Naive B cell (primary cell): ENCODE measurements at places on chromosomes 2 and 18.

DNA sequence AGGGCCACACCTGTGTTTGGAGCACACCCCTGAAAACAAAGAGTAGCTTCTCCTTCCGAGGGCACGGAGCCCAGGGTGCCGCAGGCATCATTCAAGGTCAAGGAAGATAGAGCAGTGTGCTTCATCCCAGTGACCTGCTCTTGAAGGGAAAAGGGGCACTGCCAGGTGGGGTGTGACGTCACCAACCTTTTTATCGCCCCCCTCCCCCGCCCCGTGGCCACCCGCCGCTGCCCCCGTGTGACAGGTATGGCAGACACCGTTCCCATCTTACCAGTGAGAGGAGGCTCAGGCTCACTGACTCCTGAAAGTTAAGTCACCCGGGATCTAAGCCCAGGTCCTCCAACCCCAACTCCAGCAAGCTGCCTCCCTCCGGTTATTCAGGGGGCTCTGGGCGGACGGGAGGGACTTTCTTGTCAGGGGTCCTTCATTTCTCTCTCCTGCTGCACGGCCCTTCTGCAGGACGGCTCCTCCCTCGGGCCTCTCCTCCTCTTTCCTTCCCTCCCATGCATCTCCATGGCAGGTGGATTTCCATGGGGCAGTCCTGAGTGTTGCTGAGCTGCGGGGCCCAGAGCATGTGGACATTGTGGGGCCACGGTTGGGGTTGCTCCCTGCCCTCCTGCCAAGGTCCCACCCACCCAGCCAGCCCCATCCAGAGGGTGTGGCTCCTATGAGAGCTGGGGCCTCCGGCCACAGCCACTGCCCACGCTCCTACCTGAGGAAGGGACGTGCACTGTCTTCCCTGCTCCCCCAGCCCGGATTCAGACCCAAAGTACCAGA lies 114.1 kb upstream of the HDAC4 start:
- DNase-seq: no peak

DNA sequence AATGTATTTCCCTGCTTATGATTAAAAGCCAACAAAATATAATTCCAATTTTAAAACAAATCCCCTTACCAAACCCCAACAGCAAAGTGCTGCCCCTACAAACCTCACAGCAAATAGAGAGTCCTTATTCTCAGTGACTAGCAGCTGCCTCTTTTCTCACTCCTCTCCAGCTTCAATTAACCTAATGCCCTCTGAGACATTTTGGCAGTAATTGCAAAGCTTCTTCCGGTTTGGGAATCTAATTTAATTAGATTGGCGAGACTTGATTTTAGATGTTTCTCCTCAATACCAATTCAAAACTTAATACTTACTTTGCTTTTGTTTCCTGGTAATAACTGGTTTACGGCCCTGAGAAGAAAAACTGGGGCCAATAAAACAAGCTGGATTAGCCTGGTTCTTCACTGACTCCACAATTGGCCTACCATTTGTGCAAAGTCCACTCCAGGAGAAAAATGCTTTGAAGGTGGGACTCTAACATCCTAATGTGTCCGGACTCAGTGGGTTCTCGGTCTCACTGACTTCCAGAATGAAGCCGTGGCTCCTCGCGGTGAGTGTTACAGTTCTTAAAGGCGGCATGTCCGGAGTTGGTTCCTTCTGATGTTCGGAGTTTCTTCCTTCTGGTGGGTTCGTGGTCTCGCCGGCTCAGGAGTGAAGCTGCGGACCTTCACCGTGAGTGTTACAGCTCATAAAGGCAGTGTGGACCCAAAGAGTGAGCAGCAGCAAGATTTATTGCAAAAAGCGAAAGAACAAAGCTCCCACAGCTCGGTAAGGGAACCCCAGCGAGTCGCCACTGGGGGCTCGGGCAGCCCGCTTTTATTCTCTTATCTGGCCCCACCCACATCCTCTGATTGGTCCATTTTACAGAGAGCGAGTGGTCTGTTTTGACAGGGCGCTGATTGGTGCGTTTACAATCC lies 52.8 kb downstream of the SLC35F5 start:
- DNase-seq: no peak

DNA sequence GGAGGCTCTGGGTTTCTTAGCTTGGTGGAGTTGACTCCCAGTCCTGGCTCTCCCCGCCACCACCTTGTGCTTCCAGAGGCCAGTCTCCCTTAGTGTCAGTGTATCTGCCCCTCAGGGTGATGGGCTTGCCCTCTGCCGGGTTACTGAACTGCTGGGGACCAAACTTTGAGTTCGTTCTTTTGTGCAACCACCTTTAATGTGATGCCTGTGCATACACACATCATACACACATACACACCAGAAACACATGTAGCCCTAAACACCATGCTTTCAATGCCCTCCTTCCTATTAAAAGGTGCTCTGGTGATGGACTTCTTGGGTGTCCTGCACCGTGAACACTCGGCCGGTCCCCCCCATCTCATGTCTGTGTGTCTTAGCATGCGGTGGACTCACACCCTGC lies 315.1 kb upstream of the EPAS1 start:
- no peak for DNase-seq

- DNase-seq: no peak
Observed at GRCh38 chr2:213544940-213545339, 260.7 kb downstream of the SPAG16 start.

DNA sequence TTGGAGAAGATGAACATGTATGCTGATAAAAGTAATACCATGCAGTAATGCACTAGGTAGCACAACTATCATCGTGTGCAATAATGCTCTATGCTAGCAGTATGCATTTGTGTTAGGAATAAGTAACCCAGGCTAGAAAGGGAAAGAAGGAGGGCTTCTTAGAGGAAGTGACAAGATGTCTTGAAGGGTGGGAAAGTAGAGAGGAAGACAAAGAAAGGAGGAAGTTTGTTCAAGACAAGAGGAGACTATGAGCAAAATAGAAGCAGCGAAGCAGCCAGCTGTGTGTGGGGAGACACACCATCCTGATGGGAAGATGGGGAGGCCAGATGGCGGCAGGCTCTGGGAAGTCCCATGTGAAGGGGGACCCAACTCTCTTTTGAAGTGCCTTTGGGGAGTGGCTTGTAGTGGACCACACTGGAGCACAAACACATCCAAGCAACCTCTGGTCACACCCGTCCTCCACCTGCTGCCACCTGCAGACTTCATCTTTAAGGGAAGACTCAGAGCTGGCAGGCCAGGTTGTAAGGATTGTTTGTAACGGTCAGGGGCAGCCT lies 39.9 kb upstream of the INHBB start:
- DNase-seq: no peak

GRCh38 chr2:1893856-1894255 lies 149.5 kb upstream of the PXDN start:
- DNase-seq: no peak

DNA sequence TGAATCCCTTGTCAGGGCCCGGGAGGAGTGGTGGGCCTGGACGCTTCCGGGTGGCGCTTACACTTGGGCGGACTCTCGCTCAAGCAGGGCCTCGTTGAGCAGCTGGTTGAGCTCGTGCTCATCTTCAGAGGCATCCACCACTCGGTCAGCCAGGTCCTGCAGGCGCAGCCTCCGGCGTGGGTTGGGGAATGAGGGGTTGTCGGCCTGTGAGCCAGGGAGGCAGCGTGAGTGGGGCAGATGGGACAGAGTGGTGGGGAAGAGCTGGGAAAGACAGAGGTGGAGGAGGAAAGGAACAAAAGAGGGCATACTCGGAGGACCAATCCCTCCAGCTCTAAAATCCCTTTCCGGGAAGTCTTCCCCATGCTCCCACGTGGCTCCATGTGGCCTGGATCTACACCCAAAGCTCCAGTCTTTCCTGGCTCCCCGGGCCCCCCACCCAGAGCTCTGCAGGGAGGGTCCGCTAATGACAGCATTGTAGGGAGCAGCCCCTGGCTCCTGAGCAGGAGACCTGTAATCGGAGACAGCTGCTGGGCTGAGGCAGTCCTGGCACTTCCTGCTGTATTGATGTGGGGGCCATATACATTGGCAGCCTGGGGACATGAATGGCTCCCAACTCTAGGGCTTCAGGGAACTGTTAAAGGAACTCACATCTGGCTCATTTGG lies 41.6 kb downstream of the CENPO start:
- DNase-seq: no peak

DNA sequence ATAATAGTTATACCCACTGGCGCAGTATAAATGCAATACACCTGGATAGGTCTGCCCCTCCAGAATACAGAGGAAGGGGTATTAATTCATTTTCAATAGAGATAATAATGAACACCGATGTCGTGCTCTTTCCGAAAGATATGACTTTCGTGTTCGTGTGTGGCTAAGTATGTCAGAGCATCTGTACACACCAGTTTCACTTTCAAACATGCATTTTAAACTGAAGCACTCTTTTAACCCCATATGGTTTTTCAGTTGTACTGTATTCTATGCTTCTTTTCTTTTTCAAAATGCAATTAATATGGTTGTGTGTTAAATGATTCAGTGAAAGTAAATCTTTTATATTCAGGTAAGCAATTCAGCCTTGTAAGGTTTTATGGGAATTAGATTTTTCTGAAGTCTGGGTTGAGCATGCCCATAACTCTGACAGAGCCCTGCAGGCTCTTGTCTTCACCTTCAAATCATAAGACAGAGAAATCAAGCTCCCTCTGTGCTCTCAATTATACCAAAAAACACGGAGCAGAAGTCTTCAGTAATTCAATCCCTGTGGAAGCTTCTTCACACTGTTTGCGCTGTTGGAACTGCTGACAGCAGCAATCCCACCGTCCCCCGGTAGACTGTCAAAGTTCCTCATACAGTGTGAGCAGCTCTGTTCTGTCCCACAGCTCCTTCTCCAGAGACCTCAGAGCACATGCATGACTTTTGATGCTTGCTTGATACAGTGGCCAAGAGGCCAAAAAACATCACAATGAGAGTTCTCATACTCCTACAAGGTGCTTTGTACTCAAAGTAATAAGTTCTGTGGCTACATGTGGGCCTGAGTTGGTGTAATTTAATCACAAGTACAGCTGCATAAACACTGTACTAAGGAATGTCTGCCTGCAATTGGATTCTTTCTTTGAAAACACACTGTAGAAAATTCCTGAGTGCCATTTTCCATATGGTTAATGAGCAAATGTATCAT lies 186.8 kb downstream of the ZNF521 start:
- no peak for DNase-seq

DNA sequence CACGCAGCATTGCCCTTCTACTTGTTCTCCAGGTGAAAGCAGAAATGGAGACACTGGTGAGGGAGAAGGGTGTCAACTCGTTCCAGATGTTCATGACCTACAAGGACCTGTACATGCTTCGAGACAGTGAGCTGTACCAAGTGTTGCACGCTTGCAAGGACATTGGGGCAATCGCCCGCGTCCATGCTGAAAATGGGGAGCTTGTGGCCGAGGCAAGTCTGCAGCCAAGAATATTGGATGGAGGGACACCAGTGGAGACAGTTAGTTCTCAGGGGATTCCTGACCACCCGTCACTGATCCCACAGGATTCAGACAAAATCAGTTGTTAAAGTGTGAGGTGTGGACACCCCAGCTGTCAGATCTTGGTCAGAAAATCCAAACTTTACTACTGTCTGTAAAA lies 43.2 kb upstream of the MAPRE3 start:
- DNase-seq: no peak

- DNase-seq: no peak
Observed at GRCh38 chr2:135072125-135072997, 20.3 kb downstream of the RAB3GAP1 start.

GRCh38 chr2:33598561-33599174 lies 431 bp downstream of the FAM98A start:
- DNase-seq: no peak

DNA sequence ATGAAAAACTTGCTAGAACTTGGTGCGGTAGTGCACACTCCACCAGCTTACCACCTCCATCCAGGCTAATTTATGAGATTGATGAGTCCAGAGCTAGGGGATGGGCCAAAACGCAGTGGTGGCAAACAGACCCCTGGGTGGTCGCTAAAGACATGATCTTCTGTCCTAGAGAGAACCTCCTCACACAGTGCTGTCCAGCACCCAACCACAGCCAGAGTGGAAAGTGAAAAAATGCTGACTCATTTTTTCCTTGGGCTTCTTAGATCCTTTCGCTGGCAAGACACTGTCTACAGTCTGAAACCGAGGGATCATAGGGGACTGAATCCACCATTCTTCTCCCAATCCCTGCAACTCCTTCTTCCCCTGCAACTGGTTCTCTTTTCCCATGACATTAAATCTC lies 4.1 kb downstream of the ANTXR1 start:
- DNase-seq: no peak

DNA sequence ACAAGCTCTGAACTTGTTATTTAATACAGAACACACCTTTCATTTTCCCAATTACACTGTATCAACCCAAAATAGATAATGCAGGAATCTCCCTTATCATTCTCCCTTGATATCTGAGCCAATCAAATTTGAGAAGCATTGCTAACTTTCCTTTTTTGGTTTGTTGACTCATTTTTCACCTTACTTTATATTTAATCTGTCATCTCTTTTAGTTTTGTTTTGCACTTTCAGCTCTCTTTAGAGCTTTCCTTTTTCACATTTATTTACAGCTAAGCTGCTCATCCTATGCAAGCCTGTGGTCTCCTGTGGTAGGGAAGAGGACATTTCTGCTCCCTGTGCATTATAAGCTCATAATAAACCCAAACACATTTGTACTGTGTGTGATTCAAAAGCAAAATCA lies 50.1 kb downstream of the ITGAV start:
- no peak for DNase-seq

- DNase-seq: no peak
Observed at GRCh38 chr2:239575931-239576445, 175.2 kb upstream of the HDAC4 start.

DNA sequence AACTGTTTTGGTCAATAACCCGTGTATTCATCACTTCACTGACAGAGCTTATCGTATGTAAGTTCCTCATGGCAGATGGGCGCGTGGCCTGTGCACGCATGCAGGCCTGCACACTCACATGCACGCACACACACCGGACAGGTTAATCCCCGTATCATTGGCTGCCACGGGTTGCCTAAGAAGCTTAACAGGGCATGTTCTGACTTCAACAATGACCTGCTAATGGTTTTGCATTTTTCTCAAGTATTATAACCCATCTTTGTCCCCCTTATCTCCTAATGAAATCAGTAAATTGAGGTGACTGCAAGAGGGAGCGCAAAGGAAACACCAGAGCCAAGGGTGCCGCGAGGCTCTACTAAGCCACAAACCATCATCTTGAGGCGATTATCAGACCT lies 399.0 kb upstream of the ID2 start:
- no peak for DNase-seq

DNA sequence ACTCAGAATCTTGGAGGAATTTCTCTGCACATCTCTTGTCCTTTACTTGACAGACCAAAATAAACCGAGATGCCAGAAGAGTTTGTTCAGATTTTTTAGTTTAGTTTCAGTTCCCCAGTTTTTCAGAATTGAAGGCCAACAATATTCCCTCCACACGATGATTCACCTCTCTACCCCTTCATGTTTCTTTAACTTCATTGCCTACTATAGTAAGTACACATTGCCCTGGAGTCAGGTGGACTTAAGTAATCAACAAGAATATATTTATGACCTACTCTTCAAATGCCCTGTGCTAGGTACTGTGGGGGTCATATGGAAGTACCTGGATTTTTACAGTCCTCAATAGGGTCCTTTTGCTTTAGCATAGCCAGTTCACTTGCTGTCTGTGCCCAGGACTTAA lies 79.6 kb upstream of the CTLA4 start:
- no peak for DNase-seq

GRCh38 chr2:96404446-96405373 lies 69.1 kb downstream of the NCAPH start:
- no peak for DNase-seq
